Stimulated activated CD8-positive, alpha-beta memory T cell treated with anti-CD3 and anti-CD28 coated beads, Interleukin-12 subunit alpha, Interleukin-12 subunit beta, amount 100 ng/mL, for 1 hour (primary cell): ENCODE measurements at places on chromosomes 5 and 9.

GRCh38 chr5:167472566-167473108, 818.8 kb upstream of the WWC1 start:
- DNase-seq, result no peak

DNA sequence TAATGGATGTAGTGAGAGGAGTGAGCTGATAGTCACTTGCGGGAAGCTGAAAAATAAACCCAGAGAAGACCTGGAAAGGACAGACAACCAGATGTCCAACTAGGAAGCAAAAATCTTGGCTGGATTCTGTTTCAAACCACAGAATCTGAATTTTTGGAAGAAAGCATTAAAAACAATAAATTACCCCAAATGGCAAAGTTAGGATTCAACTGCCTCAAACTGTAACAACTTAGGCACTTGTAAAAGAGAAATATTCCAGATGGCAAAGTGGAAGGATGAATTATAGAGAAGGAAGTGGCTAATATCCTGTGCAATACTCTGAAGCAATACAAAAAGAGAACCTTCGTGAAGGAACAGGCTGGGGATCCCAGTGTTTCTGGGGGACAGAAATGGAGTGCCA, 46.8 kb upstream of the SLIT3 start:
- no peak for DNase-seq

GRCh38 chr5:152505442-152506042, 100.5 kb upstream of the NMUR2 start:
- peak; percentile 13 for DNase-seq

- no peak for DNase-seq
These were observed 5.2 kb upstream of the SLC22A5 start for GRCh38 chr5:132364319-132364718.

DNA sequence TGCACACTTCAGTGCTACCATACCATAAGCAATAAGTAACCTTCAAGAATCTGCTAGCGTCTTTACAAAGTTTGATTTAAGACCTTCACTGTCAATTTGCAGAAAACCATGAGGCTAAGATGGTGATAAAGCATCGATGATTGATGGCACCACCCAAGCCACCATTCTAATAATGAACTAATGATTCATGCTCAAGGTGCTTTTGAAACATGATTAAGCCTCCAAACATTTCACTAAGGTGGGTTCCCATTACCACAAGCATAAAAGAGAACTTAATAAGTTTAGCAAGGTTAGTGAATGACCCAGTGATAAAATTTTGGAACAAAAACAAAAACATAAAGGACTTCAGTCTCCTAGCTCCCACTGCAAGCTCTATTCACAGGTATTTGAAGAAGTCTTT, 214.7 kb downstream of the FBXL17 start:
- no peak for DNase-seq

- no peak for DNase-seq
These were observed 75.2 kb downstream of the FCHO2 start for GRCh38 chr5:73030995-73031394.

GRCh38 chr9:127380479-127380878, 16.5 kb upstream of the SLC2A8 start:
- no peak for DNase-seq

GRCh38 chr5:143008809-143009521, 238.8 kb downstream of the ARHGAP26 start:
- DNase-seq, result peak; percentile 62

DNA sequence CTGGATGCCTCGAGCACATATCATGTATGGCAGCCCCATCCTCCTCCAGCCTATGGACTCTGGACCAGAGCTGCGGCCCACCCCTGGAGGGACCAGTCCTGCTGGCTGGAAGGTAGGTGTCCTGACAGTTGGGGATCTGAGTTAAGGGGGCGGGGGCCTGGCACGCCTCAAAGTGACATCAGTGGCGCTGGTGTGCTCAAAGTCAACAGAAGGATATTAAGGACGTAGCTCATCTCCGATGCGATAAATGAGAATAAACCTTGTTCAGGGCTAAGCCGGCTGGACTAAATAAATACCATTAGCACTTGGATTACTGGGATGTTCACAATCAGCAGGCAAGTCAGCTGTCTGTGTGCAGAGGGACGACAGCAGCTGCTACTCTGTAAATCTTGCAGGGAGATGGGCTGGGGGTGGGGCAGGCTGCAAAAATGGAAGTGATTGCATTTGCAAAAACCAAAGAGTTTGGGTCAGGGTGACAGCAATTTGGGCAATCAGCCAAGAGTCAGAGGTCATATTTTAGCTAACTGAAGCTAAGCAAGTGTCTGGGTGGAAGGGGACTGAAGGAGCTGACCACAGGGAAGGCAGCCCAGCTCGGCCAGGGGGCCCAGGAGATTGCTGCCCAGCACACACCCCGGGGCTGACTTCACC, 80.0 kb upstream of the LRRTM2 start:
- DNase-seq, result no peak

DNA sequence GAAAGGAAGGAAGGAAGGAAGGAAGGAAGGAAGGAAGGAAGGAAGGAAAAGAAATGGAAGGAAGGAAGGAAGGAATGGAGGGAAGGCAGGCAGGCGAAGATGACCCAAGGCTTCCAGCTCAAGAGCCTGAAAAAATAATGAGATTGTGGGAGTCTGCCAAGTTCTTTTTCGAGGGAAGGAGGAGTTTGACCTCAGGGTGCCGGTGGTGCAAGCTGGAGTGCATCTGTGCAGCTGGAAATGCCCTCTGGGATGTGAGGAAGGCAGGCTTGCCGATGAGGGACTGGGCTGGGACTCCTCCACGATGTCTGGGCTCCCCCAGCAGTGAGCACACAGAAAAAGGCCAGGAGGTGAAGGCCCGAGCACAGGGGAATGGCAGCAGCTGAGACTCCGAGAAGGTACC, 154.9 kb upstream of the DAPK1 start:
- no peak for DNase-seq

DNA sequence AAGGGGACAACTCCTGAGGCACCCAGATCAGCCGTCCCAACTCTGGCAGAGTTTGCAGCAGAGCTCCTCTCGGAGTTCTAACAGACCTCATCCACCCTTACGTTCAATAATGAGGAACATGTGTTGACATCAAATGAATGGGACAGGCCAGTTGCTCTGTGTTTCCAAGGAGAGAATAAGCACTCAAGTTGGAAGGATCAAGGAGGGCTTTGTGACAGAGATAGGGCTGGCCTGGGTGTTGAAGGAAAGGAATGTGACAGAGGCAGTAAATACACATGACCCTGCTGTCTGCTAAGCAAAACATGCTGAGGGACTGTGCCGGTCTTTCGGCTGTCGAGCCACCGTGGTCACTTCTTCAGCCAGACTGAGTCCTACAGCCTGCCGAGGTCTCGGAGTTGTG, 48.2 kb downstream of the GPR107 start:
- DNase-seq, result no peak
